Activated gamma-delta T cell treated with anti-CD3 and anti-CD28 coated beads, Interleukin-2, amount 50 U/mL, for 16 hours (primary cell): ENCODE measurements at places on chromosomes 6 and 20.

- no peak for DNase-seq
These were observed 79.4 kb downstream of the JAG1 start for GRCh38 chr20:10594296-10594868.

DNA sequence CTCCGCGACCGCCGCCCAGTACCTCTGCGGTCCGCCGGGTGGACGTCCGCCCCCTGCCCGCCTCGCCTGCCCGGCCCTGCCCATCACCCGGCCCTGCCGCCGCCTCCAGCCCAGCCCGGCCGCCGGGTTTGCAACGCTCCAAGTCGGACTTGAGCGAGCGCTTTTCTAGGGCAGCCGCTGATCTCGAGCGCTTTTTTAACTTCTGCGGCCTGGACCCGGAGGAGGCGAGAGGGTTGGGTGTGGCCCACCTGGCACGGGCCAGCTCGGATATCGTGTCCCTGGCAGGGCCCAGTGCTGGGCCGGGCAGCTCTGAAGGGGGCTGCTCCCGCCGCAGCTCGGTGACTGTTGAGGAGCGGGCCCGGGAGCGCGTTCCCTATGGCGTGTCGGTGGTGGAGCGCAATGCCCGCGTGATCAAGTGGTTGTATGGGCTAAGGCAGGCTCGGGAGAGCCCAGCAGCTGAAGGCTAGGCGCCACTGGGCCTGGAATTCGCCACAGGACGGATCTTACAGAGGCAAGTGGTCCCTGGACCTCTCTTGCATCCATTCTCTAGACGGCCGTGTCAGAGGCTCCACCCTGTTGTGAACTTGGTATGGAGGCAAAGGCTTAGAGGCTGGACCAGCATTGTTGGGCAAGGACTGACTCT lies 11.8 kb downstream of the FAM110A start:
- DNase-seq = no peak

DNA sequence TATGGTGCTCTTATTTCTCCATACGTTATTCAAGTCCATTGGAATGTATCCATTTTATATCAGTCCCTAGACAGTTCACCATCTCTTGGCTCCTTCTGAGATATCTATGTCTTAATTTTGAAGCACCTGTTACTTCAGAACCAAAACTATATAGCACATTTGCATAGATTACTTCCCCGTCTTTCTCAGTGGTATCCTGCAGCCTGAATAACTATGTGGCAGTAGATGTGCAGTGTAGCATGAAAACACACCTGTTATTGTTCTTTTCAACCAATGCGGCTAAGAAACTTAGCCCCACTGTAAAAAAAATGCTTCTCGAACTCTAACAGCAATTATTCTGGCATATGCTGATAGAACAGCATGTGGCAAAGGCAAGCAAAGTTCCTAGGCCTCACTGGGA lies 1184.4 kb upstream of the ADGRB3 start:
- no peak for DNase-seq

DNA sequence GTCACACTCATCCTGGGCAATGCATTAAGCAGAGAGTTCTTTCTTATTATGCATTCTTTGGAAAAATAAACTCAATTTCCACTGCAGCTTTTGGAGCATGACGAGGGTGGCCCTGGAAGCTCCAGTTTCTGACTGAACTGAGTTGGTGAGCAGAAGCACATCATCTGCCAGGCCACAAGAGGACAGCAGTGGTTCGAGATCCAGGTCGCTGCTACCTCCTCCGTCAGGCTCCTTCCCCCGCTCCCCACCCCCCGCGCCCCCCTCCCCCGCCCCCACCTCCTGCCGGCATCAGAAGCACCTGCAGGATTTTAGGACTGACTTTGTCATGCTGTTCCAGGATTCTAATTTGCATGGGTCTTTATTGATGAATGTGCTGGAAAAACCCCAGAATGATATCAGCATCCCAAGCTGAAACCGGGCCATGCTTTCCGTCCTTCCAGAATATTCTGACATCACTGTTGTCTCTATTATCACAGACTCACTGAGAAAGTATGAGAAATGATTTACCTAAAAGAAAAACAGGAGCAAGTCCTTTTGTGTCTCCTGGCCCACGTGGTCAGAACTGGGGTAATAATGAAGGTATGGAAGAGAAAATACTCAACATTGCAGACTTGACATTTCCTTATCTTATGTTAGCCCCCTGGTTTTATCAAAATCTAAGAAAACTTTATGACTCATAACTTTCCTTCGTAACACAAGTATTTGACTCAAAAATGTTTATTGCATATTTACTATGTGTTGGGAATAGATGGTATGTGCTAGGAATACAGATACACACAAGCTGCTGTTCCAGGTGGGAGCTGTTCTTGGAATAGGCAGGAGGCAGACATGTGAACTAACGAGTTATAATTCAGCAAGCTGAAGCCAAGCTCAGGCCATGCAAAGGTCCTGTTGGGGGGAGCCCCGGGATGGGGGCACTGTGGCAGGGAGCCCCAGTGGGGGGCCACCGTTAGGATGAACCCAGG lies 220.2 kb upstream of the EXOC2 start:
- DNase-seq = no peak

GRCh38 chr20:46324960-46325703 lies 16.8 kb upstream of the CDH22 start:
- DNase-seq = no peak

- DNase-seq = no peak
These were observed 367 bp downstream of the C6orf62 start for GRCh38 chr6:24718449-24719124.

- DNase-seq = no peak
These were observed 149.2 kb upstream of the EXOC2 start for GRCh38 chr6:842141-842540.

GRCh38 chr20:24810676-24811407 lies 138.2 kb upstream of the CST7 start:
- no peak for DNase-seq

GRCh38 chr6:2855061-2855519 lies 13.4 kb upstream of the SERPINB1 start:
- DNase-seq = no peak

- no peak for DNase-seq
These were observed 54.6 kb upstream of the ECHDC1 start for GRCh38 chr6:127397729-127398630.

DNA sequence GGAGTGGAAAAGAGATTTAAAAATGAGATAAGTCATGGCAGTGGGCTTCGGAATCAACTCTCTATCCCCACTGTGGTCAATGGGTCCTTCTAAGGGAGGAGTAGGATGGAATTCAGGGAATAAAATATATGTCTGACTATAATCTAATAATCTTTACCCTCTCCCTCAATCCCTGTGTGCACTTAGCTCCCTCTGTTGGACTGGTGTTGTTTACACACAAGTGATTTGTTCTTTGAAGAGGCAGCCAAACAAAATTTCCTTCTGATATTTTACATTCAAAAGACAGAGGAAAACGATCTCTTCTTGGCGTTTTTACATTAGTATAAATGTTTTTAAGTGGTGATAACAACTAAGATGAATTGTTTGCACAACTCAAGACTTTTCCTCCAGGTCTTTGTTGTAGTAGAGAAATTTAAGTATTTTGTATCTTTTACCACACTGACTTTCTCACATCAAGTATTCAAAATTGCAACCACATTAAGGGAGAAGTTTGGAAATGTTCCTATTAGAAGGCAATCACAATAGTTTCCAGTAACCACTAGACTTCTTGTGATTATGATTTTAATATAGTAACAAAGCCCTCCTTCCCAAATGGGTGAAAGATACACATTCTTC lies 317.8 kb downstream of the CENPW start:
- DNase-seq = no peak
